Fibroblast of skin of back (primary cell): ENCODE measurements at places on chromosomes 5 and 9.

DNA sequence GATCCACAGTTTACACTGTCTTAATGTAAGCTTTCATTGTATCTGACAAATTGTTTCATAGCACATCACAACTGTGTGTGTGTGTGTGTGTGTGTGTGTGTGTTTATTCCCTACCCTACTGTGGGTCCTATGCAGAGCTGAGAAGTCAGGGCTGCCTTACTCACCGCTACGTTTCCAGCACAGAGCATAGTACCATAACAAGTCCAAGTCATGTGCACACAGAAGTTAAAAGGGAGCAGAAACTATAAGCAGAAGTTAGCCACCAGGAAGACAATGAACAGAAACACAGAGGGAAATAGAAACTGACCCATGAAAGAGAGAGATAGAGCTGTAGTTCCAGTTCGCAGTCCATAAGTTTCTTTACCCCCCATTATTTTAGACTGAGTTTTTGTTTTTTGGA is 38.2 kb upstream of the DMXL1 start:
- no peak for DNase-seq

DNA sequence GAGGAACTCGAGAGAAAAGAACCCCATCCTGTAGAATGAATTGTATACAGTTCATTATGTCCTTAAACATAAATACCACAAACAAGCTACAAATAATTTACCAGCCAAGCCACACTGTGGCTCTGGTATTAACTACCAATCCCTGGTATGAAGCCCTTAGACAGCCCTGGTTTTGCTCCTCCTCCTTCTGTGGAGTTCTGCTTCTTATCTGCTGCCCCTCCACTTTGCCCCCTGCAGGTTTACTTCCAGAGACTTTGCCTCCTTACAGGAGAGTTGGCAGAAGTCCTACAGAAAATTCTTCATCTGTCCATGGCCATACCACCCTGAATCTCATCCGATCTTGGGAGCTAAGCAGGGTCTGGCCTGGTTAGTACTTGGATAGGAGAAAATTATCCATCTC is 219.8 kb downstream of the ACTL7B start:
- peak; percentile 60 for DNase-seq

DNA sequence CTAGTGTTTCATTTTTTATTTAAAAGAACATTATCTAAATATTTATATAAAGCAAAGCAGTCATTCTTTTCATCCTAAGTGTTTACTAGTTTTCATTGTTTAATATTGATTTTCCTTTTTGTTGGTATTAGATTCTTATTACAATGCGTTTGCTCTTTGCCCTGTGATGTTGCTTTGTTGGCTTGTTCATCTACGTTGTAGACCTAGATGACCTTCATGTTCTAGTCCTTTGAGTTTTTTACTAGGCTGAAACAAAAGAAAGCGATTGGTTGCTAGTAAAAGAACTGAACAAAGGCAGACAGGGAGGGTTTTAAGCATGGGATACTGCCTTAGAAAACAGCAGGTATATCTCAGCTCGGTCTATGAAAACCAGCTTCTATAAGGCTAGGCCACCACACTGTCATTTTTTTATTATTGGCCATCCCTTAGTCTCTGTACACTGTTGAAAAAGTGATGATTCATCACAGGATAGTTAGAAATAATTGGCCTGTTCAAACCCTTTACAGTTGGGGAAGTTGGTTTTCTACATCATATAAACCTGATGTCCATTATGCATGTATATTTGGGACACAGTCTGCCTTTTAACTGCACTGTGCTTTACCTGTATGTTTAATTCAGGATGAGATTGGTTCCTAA is 119.0 kb downstream of the ZCCHC7 start:
- no peak for DNase-seq

GRCh38 chr5:43601454-43602260 is 1.3 kb upstream of the NNT start:
- DNase-seq, result peak; percentile 57

DNA sequence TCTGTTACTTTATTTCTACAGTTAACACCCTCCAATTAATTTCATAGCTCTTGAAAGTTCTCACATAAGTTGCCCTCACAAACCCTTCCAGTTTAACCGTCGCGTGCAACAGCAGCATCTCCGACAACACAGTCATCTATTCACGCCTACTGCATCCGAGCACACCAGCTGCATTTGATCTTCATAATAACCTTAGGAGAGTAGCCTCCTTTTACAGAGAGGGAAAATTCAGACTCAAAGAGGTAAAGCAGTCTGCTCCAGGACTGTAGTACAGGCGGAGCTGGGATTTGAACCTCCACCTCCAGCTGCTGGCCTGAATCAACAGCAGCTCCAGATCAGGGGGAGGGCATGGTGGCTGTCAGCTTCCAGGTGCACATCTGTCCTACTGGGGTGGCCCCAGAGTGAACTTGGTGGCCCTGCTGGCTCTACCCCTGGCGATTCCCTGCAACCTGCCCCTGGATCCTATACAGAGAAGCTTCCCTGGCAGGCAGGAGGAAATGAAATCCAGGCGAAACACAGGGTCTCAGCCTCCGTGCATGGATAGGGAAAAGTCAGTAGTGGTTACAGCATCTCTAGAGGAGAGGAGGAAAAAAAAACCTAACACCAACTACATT is 71.6 kb upstream of the UNC5A start:
- DNase-seq, result no peak

DNA sequence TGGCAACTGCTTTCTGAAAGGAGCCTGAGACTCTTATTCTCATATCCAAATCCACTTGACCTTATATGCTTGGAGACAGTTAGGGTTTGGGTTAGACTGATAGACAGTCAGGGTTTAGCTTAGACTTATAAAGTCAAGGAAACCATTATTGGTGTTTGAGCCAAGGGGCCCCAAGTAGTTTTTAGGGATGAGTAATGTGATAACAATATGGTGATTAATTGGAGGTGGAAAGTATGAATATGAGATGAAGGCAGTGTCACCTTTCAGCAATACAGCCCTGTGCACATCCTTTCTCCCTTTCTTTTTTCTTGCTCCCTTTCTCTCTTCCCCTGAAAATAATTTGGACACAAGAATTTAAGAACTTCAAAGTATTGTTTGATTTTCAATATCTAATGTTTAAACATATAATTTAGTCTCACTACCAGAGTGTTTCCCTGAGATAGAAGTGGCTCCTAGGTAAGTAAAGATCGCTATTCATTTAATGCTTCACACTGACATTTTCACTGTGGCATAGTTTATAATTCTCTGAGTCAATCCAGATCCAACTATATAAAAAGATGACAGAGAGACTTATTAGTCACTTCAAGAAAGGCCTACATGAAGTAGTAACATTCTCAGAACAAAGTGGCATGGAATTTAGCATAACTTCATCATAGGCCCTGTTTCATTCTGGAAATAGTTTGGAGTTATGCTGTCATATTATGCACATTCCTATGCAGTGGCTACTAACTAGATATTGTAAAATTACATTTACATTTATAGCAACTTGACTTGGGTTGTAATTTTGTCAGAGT is 200.8 kb downstream of the CHSY3 start:
- peak; percentile 91 for DNase-seq

DNA sequence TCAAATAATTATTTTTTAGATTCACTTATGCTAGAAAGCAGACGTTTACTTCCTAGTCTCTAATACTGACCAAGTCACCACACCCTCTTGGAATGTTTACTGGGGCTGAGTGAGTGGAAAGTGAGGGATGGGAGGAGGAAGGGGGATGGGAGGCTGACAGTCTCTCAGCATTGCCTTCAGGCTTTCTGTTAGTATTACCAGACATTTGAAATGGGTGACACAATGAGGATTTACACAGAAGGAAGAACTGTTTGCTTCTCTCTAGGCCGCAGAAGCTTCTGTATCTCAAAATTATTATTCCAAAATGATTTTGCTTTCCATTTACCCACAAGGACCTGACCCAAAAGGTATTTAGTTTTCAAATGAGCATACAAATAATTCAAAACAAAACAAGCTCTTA is 232.8 kb upstream of the ZNF608 start:
- DNase-seq, result peak; percentile 37

DNA sequence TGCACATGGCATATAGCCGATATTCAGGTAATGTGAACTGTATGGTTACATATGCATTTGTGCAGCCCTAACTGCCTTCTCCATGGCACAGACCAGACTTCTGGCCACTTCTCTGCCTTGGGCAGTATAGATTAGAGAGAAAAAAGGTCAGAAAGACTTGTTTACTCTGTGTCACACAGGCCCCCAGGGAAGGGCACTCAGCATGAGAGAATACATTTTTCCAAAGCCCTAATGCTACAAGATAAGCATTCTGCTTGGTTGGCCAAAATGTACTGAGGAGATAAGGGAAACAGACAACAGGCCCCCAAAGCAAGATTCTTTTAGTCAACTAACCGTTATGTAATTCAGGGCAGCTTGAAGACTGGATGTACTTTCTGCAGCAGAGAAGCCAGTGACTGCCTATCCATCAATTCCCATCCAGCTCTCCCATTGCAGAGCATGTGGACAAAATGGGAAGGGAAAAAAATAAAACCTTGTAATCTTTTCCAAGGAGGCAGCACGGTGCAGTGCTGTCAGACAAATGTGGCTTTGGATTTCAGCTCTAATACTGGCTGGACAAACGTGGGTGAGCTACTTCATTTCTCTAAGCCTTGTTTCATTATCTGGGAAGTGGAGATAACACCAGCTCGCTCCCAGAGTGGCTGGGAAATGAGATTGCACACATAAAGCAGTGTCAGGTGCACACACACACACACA is 205.9 kb downstream of the NSG2 start:
- no peak for DNase-seq

GRCh38 chr9:99628285-99628684 is 193.4 kb upstream of the NR4A3 start:
- no peak for DNase-seq

GRCh38 chr5:42887575-42887974 is 75.9 kb upstream of the SELENOP start:
- DNase-seq, result no peak

GRCh38 chr9:1995084-1995483 is 20.1 kb upstream of the SMARCA2 start:
- peak; percentile 57 for DNase-seq
